ENCODE measurements at places on chromosomes 7 and 10.

- no peak for DNase-seq
These were observed 126.0 kb downstream of the CHN2 start for GRCh38 chr7:29320577-29320976.

GRCh38 chr7:66522518-66522917 is 106.2 kb upstream of the KCTD7 start:
- DNase-seq, result no peak

GRCh38 chr10:5509691-5510090 is 10.3 kb upstream of the CALML5 start:
- no peak for DNase-seq

DNA sequence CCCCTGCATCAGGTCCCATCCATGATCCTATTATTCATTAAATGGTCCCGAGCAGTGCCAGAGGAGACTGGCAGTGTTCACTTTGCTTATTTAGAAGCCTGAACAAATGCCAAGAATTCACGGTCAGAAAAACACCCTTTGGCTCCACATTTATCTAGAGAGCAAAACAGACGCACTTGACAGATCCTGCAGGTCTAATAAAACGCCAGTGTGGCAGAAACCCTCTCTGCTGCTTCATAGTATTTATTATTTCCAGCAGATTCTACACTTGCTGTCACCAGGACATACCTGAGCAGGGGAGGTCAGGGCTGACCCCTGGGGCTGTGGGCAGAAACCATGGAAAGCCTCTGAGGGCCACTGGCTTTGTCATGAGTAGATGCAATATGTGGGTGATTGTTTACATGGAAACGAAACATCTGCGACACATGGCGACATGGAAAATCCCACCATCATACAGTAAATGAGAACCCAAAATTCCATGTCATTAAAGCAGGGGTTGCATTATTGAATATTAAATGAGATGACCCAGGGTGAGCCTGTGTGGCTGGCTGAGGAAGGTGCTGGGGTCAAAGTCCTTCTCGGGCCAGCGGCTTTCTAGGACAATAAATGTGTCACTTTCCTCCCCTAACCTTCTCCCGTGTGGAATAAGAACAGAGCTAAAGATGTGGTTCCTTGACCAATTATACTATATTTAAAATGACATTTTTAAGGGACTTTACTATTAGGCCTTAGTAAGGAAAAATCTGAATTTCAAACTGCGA is 205.9 kb upstream of the SVIL start:
- DNase-seq, result no peak

- peak; percentile 31 for DNase-seq
These were observed 26.5 kb downstream of the ASNS start for GRCh38 chr7:97845622-97846203.

DNA sequence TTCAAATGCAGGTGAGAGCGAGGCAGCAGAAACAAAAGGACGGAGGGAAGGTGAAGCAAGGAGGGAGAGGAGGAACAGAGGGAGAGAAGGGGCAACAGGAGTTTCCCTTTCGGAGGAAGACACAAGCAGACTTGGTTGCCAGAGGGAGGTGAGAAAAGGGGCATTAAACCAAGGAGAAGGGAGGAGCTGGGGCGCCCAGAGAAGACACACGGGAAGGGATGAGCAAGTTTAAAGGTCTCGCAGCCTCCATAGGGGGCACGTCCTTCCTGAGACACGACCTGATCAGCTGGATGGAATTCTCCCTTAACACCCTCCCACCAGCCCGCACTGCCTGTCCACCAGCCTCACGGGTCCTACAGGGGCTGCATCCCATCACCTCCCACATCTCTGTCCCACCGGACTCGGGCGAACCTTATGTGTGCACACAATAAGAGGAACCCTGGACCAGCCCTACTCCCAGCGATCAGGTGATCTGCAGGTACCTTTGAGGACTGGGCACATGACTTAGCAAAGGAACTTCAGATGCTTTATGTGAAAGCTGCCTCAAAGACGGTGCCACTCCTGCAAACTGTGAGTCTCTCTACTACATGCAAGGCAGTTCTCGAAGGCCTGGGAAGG is 251.2 kb downstream of the TNS3 start:
- DNase-seq, result no peak

DNA sequence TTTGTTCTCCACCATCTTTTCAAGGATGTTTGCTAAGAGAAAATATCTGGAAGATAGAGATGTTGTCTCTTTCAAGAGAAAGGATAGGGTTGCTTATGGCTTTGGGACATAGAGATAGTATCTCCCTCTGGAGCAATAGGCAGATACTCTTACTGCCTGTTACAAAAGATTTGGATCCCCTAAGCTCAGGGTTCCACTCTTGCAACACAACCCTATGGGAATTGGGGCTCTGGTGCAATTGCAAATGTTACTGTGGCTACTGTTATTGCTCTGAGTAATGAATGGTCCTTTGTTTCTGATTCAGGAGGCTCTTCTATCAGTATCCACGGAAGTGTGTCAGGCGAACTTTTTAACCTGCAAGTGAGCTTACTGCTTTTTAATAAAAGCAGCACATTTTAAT is 88.8 kb downstream of the GPR85 start:
- peak; percentile 3 for DNase-seq

GRCh38 chr10:79142064-79142491 is 73.3 kb downstream of the ZMIZ1 start:
- no peak for DNase-seq

GRCh38 chr7:119967221-119967620 is 305.8 kb upstream of the KCND2 start:
- DNase-seq, result no peak

- no peak for DNase-seq
These were observed 28.8 kb downstream of the LHFPL3 start for GRCh38 chr7:104357166-104357565.

DNA sequence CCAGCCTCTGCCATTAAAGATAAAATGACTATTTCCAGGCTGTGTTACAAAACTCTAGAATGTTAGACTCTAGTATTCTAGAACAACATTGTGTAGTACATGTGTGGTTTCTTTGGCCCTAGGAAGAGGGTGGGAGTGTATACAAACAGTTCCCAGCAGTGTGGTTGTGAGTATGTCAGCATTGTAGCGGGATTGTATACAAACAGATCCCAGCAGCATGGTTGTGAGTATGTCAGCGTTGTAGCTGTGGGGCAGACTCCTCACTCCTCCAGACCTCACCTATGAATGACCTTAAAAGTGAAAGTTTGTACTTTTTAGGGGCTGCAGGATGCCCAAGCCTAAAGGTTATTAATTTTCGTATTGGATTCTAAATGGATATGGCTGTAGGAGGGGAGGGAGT is 6.9 kb upstream of the ACSL5 start:
- DNase-seq, result no peak

- no peak for DNase-seq
These were observed 120.2 kb upstream of the SP8 start for GRCh38 chr7:20906801-20907453.

GRCh38 chr7:4880218-4880617 is 3.3 kb downstream of the RADIL start:
- DNase-seq, result no peak

- no peak for DNase-seq
These were observed 15.6 kb downstream of the CNNM1 start for GRCh38 chr10:99344715-99345114.

DNA sequence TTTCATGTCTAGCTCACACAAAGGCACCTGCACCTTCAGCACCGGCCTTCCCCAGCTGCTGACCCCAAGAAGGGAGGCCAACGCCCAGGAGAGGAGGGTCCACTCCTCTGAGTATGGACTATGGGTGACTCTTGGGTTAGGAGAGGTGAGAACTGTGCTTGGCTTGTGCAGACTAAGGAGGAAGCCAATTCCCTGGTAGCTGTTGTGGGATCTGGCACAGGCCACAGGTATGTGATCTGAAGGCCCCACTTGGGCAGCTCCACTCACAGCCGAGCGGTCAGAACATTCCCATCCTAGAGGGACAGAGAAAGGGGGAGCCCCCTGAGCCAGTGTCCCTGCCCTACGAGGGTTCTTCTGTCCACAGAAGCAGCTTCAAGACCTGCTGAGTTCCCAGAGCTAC is 52.8 kb upstream of the FIGNL1 start:
- DNase-seq, result no peak

GRCh38 chr7:120138497-120138896 is 134.5 kb upstream of the KCND2 start:
- no peak for DNase-seq
